Hypothalamus (tissue), 51 donors: ENCODE measurements at places on chromosomes 11 and 22.

GRCh38 chr11:98600786-98601773 lies 419.7 kb upstream of the CNTN5 start:
- no peak for DNase-seq

- no peak for DNase-seq
Measured at GRCh38 chr11:114340311-114341131, 44.3 kb downstream of the NNMT start.

DNA sequence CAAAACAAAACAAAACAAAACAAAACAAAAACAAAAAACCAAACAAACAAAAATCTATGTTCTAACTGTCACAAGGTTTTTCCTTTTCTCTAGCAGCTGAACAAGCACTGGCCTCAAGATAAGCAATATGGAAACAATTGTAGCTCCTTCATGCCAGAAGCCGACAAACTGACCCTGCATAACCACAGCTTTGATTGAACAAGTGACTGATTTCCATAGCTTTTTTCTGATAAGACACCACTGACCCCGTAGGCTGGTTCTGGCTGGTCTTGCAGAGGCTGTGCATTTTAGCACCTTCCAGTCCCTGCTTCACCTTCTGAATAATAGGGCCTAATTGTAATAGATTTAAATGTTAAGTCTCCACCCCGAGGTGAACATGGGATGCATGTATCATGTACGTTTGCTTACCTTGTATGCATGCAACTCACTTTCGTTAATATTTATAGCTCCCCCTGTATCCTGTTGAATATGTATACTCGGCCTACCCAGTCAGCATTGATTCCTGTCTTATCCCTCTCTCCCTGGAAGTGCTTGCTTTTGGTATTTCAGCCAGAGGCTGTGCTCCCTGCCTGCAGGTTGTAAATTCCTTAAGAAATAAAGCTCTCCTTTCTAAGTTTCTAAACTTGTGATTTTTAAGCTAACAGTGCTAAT lies 49.6 kb downstream of the CNTF start:
- DNase-seq, result no peak

DNA sequence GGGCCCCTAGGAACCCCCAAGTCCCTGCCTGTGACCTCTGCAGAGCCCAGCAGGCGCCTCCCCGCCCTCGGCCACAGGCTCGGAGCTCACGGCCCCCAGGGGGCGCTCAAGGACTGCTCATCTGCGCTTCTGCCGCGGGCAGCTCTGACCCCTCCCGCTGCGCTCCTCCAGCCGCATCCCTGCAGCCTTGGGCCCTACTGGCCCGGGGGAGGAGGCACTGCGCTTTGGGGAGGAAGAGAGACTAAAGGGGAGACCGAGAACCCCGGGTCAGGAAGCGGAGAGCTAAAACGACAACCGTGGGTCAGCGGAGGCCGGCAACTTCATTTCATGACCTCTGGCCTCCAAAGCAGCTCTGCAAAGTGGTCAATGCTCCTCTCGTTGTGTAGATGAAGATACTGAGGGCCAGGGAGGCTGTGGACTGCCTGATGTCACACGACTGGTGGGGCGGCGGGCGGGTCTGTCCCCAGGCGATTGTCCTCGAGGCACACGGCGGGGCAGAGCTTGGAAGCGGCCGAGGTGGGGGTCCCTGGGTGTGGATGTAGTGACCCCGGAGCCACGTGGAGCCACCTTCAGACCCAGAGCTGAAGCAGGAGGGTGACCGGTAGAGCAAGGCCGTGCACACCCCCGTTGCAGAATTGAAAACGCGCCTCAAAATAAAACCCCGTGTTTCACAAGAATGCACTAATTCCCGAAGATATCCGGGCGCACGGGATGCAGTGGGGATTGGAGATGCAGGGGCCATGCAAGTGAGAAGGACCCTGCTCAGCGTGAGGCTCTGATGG lies 2.7 kb upstream of the KRTAP5-6 start:
- peak; percentile 73 for DNase-seq

DNA sequence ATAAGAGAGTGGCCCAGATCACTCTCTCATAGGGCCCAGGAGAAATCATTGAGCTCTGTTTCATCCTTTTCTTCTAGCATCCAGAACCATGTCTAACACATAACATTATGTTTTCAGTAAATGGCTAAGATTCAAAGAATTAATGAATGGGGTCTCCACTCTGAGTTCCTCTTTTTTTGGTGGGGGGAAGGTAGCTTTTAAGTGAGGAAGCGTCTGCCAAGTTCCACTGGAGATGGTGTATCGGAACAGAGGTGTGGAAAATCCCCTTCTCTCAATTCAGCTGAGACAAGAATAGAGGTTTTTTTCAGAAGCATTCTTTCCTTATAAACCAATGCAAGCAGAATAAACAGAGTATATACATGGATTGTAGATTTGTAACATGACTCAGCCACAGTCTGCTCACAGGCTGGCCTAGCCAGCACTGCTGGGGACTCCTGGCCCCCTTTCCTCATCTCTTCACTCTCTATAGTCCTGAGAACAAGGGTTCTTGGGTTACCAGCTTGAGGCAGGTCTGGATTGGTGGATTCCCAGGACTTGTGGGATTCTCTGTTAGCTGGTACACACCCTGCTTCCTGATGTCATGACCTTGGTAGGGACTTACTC lies 97.2 kb downstream of the TRAF6 start:
- no peak for DNase-seq

DNA sequence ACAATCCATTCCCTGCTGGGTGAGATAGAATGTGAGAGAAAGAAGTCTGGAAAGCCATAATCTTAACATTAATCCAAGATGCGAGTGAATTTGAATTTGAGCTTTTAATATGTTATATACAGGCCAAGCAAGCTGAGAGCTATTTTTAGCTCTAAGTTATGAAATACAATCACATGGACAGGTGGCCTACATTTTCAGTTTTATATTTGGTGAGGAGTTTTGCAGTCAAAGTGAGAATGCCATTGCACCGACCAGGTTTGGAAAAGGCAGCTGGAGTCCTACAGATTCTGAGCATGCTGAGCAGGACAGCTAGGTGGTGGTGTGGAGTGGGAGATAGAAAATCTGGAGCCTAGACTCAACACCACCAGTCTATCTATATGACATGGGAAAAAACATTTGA lies 12.0 kb downstream of the OR5B21 start:
- DNase-seq, result no peak

- no peak for DNase-seq
Measured at GRCh38 chr11:97280347-97280746, 890.5 kb downstream of the JRKL start.

DNA sequence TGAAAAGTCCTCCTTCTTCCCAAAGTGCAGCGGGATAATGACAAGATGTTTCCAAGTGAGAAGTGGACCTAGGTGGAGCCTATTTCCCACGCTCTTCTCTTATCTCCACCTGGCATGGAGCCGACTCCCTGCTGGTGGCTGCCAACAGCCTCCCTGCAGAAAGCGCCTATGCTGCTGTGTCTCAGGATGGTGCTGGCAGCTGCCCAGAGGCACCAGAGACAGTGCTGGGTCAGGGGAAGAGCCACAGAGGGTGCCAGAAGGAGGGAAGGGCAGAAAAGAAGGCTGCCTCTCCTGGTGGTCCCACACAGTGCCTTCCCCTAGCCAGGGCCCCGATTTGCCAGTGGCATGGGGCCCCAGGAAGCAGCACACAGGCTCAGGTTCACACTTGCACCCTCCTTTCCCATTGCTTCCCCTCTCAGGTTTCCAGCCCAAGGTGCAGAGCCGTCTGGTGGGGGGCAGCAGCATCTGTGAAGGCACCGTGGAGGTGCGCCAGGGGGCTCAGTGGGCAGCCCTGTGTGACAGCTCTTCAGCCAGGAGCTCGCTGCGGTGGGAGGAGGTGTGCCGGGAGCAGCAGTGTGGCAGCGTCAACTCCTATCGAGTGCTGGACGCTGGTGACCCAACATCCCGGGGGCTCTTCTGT lies 19.0 kb downstream of the CD5 start:
- no peak for DNase-seq

- no peak for DNase-seq
Measured at GRCh38 chr11:109426442-109427240, 4.7 kb downstream of the C11orf87 start.

DNA sequence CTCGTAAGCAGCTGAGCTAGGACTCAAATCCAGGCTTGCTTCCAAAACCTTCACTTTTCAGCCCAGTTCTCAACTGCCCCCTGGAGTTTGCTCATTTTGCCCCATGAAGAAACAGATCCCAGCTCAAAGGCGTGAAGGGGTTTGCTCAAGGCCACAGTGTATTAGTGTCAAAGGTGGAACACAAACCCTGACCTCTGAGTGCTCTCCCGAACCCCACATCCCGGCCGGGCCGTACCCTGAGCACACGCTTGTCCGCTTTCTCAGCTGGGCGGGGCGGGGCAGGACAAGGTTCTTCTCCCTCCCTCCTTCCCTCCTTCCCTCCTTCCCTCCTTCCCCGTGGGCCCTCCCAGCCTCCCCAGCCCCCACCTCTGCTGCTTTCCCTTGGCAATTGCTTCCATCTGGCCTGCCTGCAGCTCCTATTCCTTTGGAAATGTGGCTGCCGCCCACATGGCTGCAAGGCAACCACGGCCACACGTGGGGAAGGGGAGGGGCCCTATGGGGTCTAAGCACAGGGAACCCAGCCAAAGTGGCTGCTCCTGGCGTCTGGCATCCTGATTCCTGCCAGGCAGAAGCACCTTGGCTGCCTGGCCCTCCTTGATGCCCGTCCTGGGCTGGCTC lies 4.1 kb downstream of the ST3GAL4 start:
- peak; percentile 38 for DNase-seq

GRCh38 chr22:30249049-30250038 lies 2.8 kb upstream of the LIF start:
- no peak for DNase-seq

- no peak for DNase-seq
Measured at GRCh38 chr11:12200279-12200990, 90.0 kb downstream of the MICAL2 start.
